ENCODE measurements at places on chromosomes 1 and 21.

GRCh38 chr1:107740579-107740978 lies 224.4 kb downstream of the VAV3 start:
- DNase-seq: no peak

GRCh38 chr1:82788038-82788437 lies 987.3 kb downstream of the ADGRL2 start:
- no peak for DNase-seq

DNA sequence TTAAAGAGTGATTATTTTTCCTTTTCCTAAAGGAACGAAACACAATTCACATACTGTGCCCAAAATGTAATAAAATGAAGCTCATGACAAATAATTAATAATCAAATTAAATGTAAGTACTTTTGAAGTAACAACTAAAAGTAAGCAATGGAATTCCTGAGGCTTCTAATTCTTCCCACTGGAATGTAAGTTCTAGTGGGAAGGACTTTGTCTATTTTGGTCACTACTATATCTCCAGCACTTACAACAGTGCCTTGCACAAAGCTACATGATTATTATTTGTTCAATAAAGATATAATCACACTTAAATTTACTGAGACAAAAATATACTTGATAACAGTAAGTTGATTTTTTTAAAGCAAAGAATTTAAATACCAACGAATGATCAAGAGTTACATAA lies 128.8 kb downstream of the COQ8A start:
- DNase-seq: no peak

DNA sequence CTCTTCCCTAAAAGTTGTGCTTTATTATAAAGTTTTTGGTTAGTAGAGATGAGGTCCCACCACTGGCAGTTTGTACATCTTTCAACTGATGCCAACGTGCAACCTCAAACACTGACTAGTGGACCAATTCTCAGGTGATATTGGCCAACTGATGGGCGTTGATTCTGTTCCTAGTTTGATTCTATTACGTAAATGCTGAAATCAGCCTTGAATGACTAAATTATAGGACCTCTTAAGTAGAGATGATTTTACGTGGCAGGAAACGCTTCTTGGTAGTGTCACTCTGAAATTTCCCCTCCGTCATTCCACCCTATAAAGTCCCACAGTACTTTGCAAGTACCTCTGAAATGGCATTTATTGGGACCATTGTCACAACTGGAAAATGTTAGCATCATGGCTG lies 8.8 kb upstream of the FNDC7 start:
- peak; percentile 20 for DNase-seq

DNA sequence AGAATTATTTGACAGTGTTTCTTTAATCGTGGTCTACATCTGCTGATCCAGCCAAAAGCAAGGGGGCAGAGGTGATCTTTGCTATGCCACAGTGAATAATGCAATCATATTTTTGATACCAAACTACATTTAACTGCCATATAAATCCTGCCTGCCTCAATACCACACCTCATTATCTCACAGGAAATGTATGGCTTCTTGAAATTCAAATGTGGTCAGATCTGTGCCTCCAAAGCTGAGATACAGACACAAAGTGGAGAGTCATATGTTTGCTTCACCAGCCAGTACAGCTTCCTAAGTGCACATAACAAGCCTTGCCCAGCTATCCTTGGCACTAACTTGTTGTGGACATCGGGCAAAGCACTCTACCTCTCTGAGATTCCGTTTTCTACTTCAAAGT lies 250.0 kb upstream of the NFIA start:
- DNase-seq: no peak

DNA sequence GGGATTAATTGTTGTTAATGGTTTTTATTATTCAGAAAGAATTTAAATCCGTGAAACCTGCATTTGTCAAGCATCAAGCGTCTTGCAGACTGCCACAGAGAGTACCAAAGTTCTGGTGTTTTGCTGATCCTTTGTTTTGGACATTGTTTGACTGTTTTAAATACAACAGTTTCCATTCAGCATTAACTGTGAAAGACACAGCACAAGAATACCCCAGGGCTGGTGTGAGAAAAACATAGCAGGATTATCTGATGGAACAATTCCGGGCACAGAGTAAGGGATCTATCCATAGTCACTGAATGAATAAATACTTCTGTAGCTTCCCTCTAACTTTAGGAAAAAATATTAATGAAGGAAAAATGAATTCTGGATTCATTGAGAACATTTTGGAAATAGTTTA lies 202.3 kb downstream of the LTN1 start:
- DNase-seq: no peak

DNA sequence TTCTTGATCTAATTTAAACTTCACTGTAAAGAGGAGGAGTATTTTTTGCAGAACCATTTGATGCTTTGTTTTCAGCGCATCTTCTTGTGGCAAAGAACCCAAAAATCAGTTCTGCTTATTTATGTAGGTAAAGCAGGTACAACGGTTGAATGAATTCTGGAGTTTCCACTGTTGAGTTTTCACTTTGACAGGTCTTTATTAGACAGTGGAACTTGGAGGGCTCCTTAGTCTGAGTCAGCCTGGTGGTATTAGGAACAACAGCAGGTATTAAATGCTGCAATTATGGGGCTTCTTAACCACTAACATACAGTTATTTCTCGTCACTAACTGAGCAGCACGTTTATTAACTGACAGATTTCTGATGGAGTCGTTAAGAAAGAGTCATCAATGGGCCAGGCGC lies 1.2 kb downstream of the LRIG2 start:
- DNase-seq: no peak

- no peak for DNase-seq
Observed at GRCh38 chr1:200640963-200641401, 20.4 kb upstream of the KIF14 start.

DNA sequence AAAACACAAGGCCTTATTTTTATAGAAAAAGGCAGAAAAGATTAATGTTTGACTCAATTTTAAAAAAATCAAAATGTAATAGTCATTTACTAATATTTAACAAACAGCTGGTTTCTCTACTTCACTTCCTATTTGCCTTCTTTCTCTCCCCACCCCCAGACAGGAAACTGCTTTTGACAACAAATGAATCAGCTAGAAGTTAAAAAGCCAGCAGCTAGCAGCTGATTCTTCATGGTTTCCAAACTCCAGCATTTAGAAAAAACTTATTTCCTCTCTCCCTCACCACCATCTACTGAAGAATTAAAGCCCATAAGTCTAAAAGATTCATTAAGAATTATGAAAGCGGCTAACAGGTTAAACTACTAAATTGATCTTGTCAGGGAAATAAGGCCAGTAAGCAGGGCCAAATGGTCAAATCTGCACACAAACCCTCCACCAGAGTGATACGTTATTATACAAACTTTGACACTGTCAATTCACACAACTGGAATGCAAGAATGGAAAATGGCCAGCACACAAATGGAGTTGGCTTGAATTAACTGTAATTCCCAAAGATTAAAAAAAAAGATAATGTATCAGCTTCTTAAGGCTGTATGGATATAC lies 4.0 kb downstream of the WDR26 start:
- peak; percentile 43 for DNase-seq

DNA sequence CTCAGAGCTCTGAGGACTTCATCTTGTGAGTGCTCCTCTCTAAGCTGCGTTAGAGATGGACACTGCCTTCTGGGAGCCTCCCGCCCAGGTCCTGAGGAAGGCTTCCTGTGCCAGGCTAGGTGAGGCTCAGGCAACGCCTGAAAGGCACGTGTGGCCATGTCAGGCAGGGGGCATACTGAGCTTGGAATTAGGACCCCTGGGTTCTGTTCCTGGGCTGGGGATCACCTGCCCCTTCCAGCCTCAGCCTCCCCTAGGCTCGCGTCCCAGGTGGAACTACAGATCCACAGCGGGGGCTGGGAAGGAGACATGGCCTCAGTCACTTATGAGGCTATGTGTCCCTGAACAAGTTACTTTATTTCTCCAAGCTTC lies 10.0 kb upstream of the ASCL5 start:
- DNase-seq: no peak

DNA sequence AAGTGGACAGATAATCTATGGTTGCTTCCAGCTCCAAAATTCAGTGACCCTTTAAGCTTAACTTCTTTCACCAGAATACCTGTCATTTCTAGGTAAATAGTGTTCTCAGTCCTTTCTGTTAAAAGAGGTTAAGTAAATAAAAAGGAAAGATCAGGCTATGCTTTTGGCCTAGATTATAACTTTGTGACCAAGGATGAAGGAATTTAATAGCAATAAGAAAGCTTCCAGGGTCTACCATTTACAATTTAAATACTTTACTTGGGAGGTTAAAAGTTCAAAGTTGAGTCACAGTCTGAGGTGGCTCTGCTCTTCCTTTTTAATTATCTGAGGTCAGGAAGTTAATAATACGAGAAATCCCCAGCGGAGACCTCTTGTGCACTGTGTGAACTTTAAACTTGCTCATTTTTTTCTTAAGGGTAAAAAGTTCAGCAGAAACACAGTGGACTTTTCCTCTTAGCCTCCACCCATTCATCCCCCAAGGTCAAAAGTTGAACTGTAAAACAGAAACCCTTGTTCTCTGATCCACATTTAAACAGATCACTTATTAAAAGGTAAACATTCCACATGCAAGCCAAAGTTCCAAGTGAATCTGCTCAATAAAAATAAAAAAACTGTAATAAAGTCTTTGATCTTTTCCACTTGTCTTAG lies 187.1 kb downstream of the NRIP1 start:
- DNase-seq: no peak

- DNase-seq: no peak
Observed at GRCh38 chr1:44881011-44881632, 38.1 kb upstream of the PTCH2 start.

- DNase-seq: no peak
Observed at GRCh38 chr1:75614399-75614756, 3.5 kb upstream of the SLC44A5 start.

- no peak for DNase-seq
Observed at GRCh38 chr1:185961664-185962063, 227.5 kb downstream of the HMCN1 start.

DNA sequence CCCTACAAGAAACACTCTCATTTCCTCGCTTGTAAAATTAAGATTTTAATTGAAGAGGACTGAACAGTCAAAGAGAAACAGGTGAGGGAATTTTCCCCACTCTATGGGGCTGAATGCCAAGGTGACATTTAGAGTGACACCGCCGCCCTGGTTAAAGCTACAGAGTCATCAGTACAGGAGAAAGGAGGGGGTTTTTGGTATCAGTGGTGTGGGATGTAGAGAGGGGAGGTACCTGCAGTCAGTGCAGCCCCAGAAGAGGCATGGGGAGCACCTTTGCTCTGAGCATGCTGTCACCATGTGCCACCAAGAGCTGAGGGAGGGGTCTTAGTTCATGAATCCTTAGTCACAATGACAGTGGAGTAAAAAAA lies 2.8 kb downstream of the DIRAS3 start:
- DNase-seq: no peak

DNA sequence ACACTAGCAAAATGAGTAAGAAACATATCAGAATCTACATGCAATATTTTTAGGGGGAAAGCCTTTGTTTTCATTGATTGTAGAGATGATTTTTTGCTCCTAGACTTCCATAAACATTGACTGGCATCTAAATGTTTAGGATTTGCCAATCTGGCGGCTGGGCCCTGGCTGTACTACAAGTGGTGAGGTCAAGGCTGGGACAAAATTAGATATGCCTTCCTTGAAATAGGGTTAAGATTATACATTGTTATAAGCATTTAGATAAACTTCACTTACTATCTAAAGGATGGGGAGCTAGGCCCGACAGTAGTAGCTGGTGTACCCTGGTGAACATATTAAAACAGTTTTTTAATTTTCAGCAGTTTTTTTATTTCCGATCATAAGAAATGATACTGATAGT lies 5.2 kb downstream of the NFIA start:
- no peak for DNase-seq

DNA sequence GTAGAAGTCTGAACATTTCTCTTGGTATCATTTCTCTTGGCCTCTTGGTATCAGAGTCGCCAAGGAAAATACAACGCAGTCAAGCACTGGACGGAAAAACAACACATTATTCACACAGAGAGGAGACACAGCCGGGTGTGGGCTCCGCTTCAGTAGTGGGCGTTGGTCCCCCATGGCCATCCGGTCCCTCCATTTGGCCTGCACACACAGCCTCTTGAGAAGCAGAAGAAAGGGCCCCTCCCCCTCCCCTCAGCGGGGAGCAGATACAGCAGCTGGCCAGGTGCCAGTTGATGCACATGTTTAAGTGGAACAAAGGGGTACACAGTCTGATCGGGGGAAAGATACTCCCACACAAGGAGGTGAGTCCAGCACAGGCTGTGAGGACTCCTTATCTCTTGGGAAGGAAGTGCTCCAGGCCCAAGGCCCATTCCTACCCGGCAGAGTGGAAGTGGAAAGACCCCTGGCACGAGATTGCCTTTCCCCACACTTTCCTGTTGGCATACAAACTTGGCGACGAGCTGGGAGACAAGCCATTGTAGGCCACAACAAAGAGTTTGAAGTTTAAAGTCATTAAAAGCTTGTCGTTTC lies 311.3 kb downstream of the FAM72C start:
- DNase-seq: no peak

DNA sequence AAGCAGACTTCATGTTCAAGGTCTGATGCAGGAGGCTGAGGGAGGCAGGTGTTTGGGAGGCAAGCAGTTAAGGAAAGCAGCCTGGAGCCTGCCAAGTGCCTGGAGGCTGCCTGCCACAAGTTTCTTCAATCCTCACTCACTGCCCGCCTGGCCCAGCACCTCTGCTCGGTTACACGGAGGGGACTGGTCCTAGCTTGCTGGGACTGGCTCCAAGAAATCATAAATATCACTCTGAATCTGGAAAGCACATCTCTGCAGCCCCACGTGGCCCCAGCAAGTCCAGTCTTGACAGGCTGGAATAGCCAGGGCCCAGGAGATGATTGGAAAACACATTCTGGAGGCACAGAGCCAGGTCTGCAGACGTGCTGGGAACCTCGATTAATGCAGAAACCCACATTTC lies 83.9 kb downstream of the BCAR3 start:
- DNase-seq: no peak

DNA sequence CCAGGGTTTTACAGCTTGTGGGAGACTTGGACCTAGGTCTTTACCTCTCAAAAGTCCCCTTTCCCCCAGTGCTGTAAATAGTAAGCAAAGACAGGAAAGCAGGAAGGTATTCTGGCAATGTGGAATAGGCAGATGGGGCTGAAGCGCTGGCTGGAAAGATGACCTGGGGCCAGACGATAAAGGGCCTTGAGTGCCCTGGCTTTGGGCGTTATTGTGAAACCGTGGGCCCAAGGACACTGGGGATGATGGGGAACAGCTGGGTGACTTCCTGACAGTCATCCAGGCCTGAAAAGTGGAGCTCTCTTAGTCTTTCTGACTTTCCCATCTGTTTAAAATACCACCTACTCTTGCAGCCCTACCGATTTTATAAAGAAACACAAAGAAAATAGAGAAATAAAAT lies 16.3 kb downstream of the URB2 start:
- DNase-seq: no peak

DNA sequence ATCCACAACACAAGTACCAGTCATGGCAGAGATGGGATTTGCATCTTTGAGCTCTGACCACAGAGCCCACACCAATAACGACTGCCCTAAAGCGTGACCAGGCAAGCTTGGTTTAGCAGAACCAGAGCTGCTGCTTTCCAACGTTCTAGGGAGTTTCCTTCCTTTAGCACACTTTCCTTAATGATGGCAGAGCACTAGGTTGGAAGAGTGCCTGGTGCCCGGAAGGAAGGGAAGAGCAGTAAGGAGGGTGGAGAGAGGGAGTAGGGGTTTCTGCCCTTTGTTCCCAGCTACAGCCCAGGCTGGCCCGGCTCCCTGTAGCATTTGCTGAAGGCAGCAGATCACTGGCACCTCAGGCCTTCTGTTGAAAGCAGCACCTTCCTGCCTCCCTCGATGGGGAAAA lies 6.1 kb upstream of the EVA1C start:
- no peak for DNase-seq
